ENCODE measurements at places on chromosomes 12 and 14.
A peak's percentile ranks its signal among the peaks of the same experiment; 100 is the strongest.

DNA sequence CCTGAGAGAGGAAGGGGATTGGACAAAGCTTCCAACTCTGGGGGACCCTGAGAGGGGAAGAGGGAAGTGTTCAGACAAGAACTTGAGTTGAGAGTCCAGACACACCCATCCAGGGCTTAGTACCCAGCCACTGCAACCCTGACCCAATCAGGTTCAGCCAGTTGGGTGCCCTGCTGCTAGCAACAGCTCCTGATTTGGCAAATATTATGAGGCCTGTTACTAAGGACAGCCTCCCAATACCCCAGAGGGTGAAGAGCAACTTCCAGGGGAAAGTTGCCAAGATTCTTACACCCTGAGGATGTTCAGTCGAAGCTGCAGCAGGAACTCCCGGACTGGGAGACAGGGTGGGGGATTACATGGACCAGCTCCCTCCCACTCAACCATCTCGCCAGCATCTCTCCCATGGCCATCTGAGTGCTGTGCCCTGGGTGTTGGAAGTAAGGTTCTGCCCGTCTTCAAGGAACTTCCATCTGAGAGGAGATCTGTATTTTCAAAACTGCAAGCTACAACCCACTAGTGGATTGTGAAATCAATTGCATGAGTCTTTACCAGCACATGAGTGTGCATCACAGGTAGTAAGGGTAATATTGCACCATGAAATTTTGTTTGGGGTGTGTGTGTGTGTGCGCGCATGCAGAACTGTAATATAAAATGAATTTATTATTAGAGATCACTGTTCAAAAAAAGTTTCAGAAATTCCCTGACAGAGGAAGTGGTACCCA lies 11.5 kb upstream of the KRT78 start:
- no peak for DNase-seq

- no peak for DNase-seq
These were observed 48.8 kb upstream of the GPR68 start for GRCh38 chr14:91293281-91293680.

GRCh38 chr14:100781952-100782351 lies 44.0 kb upstream of the MEG3 start:
- DNase-seq, result no peak

DNA sequence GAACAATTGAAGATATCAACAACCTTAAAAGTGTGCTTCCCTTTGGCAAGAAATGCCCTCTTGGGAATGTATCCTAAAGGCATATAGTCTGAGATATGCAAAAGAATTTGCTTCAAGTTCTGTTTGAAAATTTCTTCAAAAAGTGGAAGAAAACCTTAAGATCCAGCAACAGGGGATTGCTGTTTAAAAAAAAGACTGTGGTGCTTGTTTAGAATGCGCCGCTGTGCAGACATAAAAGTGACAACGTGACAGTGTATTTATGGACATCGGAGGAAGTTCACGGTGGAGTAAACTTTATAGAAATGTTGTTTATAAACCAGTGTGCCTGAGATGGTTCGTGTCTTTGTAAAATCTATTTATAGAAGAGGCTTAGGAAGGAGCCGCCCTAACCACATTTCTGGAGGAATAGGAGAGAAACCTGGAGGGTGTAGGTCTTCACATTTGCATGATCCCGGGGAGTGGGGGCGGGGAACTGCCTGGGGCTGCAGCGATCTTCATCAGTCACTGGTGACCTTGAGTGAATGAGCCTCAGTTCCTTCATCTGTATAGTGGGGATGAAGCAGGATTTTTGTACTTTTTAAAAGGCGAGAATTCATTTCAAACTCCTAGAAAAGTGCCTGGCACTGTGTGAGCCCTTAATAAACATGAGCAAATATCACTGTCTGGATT lies 27.5 kb downstream of the ADGRD1 start:
- DNase-seq, result peak; percentile 53

GRCh38 chr12:19882346-19882745 lies 443.1 kb downstream of the AEBP2 start:
- no peak for DNase-seq

Measured in left kidney (tissue), 8 donors.